NCI-H2227 treated with DMSO at 0.1 percent for 48 hours (cell line): ENCODE measurements at places on chromosomes 2 and 18.
A peak's percentile ranks its signal among the peaks of the same experiment; 100 is the strongest.

GRCh38 chr2:138654146-138654545 is 126.0 kb downstream of the NXPH2 start:
- DNase-seq = no peak

- DNase-seq = no peak
These were observed 7.2 kb upstream of the CCNT2 start for GRCh38 chr2:134911400-134911785.

DNA sequence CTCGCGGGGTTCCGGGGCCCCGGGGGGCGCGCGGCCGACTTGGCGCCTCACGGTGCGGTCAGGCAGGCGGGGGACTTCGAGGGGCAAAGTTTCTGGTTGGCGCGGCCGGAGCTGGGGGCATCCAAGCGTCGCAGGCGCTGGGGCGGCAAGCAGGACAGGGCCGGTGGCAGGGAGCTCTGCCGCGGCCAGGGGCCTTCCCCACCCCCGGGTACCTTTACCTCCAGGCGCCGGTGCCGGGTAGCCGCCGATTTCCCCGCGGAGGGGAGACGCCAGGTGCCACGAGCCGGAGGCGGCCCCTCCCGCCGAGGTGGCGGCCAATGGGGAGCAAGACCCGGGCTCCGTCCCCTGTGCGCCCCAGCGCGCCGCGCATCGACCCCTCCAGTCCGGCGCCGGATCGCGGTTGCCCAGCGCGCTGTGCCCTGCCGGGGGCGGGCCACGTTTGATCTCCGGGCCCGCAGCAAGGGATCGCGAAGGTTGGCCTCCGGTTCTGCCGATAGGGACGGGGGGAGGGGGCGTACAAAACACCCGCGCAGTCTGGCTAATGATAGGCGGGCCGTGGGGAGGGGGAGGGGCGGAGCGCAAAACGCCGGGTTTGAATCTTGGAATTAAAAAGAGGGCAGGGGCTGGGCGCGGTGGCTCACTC is at the start of gene ST8SIA5:
Gene ST8SIA5 (minus strand): TSS at position 495 of the 643 bp plus-strand sequence. CDS start 545 bp downstream, outside the sequence.
- DNase-seq = peak; percentile 20

DNA sequence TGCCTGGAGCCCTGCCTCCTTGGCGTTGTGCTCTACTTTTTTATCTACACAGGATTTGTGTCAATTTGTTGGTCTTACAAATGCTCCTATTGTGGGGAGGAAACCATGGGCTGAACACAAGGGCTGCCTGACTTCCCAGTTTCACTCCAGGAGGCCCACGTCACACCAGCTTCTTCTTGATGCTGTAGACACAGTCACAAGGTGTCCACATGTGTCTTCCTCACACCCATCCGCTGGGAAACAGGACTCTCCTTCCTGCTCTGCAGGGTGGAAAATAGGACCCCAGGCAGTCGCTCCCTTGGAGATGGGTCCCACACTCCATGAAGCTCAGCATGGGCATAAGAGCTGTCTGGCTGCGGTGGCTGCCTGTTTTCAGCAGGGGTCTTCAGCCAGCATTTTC is 468.2 kb downstream of the EPHA4 start:
- no peak for DNase-seq

- DNase-seq = no peak
These were observed 30.2 kb downstream of the SMAD7 start for GRCh38 chr18:48920408-48921038.

GRCh38 chr2:215356334-215356947 is 44.6 kb downstream of the ATIC start:
- DNase-seq = no peak

DNA sequence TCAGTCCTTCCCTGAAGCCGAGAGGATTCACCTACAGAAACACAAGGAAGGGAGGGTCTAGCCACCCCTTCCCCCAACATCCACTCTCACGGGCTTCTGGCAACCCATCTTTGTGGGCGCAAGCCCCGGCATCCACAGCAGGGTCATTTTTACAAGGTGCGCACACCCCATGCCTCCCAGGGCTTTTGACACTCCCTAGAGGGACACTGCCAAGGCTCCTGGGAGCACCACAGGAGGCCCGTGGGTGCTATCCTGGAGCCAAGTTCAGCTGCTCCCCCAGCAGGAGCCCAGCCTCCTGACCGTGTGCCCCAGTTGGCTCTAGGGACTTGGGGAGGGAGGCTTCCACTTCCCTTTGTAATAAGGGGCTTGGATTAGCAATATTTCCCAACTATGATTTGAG is 251.6 kb downstream of the TNS1 start:
- DNase-seq = no peak

- DNase-seq = no peak
These were observed 5.1 kb downstream of the DGUOK start for GRCh38 chr2:73931531-73932500.

DNA sequence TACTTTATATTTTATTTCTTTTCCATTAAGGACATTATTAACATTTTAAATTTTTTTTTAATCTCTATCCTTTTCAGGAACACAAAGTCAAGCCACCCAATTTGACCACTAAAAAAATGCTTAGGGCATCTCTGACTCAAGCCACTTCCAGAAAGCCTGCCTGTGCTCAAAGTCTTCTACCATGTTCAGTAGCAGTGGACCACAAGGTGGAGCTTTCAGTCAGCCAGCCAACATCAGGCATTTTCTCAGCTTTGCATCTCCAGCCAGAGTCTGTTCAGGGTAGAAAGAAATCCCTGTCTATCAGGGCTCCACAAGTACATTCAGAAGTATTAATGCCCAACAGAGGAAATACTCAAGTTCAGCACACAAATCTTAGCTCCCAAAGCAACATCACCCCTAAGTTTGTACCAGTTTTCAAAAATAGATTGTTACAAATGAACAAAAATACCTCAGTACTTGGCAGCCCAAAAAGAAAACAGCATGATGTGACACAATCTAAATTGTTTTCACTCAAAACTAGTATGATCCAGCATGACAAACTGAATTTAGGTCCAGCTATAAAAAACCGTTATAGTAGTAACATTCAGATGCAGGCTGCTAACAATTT is 37.6 kb downstream of the C18orf63 start:
- DNase-seq = peak; percentile 27

GRCh38 chr2:104340162-104340561 is 513.8 kb upstream of the POU3F3 start:
- DNase-seq = no peak

GRCh38 chr2:26729311-26729710 is 34.8 kb upstream of the SLC35F6 start:
- DNase-seq = no peak

- no peak for DNase-seq
These were observed 136.8 kb downstream of the CAMKMT start for GRCh38 chr2:44498551-44498950.

GRCh38 chr18:5431836-5432575 is 111.8 kb downstream of the EPB41L3 start:
- DNase-seq = no peak
